ENCODE measurements at places on chromosomes 6 and 20.

DNA sequence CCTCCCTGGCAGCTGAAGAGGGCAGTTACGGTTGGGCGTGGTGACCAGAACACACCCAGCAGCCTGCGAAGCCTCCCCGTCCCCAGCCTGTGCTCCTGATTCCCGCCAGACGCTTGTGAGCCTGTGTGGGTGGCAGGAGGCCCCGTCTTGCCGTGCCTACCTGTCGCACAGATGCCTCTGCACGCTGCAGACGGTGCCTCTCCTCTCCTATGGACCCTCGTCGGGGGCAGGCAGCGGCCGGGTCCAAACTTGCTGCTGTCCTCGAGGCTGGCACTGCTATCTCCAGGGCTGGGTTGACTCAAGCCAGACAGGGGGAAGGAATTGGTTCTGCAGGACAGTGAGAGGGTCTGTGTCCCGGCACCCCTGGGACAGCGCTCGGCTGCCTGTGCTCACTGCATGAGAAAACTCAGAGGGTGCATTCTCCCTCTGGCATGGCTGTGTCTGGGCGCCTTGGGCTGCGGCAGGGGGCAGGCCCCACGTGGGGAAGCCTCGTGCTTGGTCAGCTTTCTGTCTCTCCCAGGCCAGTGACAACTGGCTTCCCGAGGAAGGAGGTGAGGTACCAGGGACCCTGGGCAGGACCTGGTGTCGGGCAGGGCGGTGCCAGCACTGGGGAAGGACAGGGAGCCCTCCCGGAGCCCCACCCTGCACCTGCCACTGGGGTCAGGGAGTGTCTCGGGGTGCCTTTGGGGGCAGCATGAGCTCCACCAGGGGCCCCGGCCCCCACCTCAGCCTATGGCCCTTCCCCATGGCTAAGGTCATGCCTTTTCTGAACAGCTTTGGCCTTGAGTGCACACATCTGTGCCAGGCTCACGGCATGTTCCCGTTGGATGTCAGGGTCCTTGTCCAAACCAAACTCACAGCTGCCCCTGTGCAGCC, 127.5 kb downstream of the TAF4 start:
- no peak overlapping the region for H3K4me3 ChIP-seq
- H3K27me3 ChIP-seq = no peaks in the 10 kb centered on the region
- no peaks in the 10 kb centered on the region for H3K36me3 ChIP-seq
- DNase-seq = no peak

DNA sequence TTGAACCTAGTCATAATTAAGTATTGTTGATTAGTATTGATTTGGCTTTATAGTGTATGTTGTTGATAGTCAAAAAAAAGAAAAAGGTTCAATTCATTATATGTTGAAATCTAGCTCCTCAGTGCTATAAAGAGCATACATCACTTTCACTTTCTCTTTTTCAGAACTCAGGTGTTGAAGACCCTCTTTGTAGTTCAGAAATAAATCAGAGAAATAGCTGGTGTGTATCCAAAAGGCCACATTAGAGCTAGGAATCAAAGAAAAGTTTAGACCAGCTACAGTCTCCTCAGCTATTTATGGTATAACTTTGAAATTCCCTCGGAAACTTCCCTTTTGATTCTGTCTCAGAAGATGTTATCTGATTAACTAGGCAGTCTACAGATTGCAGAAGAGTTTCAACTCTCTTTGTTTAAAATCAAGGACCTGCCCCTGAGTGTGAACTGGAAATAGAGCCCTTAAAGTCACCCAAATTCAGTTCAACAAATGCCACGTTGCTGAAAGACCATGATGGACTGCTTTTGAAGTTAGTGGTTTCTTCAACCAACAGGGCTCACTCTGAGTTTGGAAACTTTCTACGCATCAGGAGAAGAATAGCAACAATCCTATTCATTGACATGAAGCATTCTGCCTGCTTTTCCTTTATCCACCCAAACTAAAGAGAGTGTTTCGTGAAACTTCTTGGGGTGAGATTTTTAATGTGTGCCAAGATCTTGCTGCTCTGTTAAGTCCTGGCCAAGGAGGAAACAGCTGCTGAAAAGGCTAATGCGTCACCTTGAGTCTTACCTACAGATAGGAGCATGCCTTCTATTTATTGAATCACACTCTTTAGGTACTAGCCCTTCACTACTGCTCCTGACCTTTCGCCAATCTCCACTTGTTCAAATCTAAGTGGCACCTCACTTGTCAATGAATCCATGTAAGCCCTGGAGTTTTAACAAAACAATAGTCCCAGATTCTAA, 111.7 kb downstream of the TNFRSF21 start:
- H3K4me3 ChIP-seq = no peak overlapping the region
- H3K36me3 ChIP-seq = no peaks in the 10 kb centered on the region
- DNase-seq = peak; percentile 13
- H3K4me1 ChIP-seq = no peaks in the 10 kb centered on the region
- H3K27ac ChIP-seq = no peak overlapping the region
- no peaks in the 10 kb centered on the region for H3K27me3 ChIP-seq

- no peaks in the 10 kb centered on the region for H3K36me3 ChIP-seq
- no peaks in the 10 kb centered on the region for H3K27me3 ChIP-seq
- DNase-seq = no peak
- H3K4me3 ChIP-seq = no peak overlapping the region
- H3K27ac ChIP-seq = no peak overlapping the region
- no peaks in the 10 kb centered on the region for H3K4me1 ChIP-seq
Observed at GRCh38 chr20:40563296-40563950, 125.6 kb downstream of the MAFB start.

GRCh38 chr20:39800548-39800947, 838.4 kb downstream of the DHX35 start:
- no peak overlapping the region for H3K4me3 ChIP-seq
- no peak for DNase-seq
- H3K4me1 ChIP-seq = no peaks in the 10 kb centered on the region
- no peaks in the 10 kb centered on the region for H3K27me3 ChIP-seq

GRCh38 chr20:1632178-1632577, 12.4 kb upstream of the SIRPB1 start:
- no peaks in the 10 kb centered on the region for H3K4me1 ChIP-seq
- H3K4me3 ChIP-seq = no peak overlapping the region
- no peaks in the 10 kb centered on the region for H3K36me3 ChIP-seq
- no peak overlapping the region for H3K27ac ChIP-seq

- no peaks in the 10 kb centered on the region for H3K27me3 ChIP-seq
- no peaks in the 10 kb centered on the region for H3K4me1 ChIP-seq
- H3K36me3 ChIP-seq = no peaks in the 10 kb centered on the region
Observed at GRCh38 chr6:94289131-94289530, 869.8 kb upstream of the EPHA7 start.

GRCh38 chr6:75116946-75117345, 88.9 kb downstream of the COL12A1 start:
- no peak overlapping the region for H3K4me3 ChIP-seq
- H3K27ac ChIP-seq = no peak overlapping the region
- H3K36me3 ChIP-seq = no peaks in the 10 kb centered on the region
- no peaks in the 10 kb centered on the region for H3K27me3 ChIP-seq
- DNase-seq = no peak

GRCh38 chr20:56391596-56392131, 351 bp downstream of the AURKA start:
- DNase-seq = no peak
- H3K4me3 ChIP-seq = peak overlapping the region; percentile 56
- no peaks in the 10 kb centered on the region for H3K27me3 ChIP-seq
- no peak overlapping the region for H3K27ac ChIP-seq
- H3K4me1 ChIP-seq = peaks cover 1% of the 10 kb centered on the region
- peaks cover 15% of the 10 kb centered on the region for H3K36me3 ChIP-seq

- DNase-seq = peak; percentile 71
- no peaks in the 10 kb centered on the region for H3K36me3 ChIP-seq
- H3K4me3 ChIP-seq = no peak overlapping the region
Observed at GRCh38 chr6:166313255-166314070, 5.3 kb upstream of the PRR18 start.

DNA sequence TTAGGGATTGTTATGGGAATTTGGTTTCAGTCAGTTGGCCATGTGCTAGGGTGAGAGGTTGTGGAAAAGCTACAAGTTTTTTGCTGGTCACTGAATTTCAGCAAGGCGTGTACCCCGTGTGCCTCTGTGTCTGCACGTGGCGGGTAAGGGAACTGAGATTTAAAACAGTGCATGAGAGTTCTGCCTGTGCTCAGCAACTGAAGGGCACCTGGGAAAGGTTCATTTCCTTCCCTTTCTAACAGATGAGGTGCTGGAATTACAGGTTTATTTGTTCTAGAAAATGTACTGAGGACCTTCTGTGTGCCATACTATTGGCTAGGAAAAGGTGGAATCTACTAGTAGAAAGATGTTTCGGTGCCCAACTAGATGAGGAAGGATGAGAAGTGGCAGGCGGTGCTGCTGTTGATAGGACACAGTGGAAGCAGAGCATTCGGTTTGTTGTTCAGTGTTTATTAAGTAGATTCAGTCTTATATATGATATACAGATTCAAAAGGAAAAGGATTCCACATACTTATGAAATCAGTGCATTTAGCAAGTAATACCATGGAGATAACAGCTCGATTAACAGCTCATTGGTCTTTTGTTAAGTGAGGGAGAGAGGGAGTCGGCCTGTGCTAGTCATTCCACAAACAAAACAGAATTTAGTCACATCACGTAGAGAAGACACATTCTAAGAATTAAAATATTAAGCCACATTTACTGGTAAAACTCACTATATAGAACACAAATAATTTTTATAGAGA, 84.7 kb downstream of the ASXL1 start:
- no peak overlapping the region for H3K4me3 ChIP-seq
- H3K4me1 ChIP-seq = peaks cover 6% of the 10 kb centered on the region
- H3K27me3 ChIP-seq = no peaks in the 10 kb centered on the region
- H3K27ac ChIP-seq = no peak overlapping the region
- H3K36me3 ChIP-seq = peaks cover under 1% of the 10 kb centered on the region

DNA sequence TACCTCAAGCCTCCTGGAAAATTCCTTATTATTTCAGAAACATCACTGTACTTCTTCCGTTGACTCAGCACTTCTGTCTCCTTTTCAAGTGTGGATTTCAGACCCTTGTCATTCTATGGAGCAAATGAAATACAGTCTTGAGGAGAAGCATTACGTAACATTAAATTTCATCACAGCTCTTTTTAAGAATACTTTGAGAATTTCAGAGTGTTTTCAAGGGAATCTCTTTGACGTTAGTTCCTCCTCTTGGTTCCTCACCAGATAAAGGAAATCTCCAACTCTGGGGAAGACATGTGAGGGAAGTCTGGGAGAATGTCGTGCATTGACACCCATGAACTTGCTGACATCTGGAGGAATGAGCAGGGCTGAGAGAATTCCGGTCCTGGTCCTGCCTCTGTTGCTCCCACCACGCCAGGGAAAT, 32.3 kb downstream of the UST start:
- no peak for DNase-seq
- H3K27ac ChIP-seq = no peak overlapping the region
- no peaks in the 10 kb centered on the region for H3K4me1 ChIP-seq

DNA sequence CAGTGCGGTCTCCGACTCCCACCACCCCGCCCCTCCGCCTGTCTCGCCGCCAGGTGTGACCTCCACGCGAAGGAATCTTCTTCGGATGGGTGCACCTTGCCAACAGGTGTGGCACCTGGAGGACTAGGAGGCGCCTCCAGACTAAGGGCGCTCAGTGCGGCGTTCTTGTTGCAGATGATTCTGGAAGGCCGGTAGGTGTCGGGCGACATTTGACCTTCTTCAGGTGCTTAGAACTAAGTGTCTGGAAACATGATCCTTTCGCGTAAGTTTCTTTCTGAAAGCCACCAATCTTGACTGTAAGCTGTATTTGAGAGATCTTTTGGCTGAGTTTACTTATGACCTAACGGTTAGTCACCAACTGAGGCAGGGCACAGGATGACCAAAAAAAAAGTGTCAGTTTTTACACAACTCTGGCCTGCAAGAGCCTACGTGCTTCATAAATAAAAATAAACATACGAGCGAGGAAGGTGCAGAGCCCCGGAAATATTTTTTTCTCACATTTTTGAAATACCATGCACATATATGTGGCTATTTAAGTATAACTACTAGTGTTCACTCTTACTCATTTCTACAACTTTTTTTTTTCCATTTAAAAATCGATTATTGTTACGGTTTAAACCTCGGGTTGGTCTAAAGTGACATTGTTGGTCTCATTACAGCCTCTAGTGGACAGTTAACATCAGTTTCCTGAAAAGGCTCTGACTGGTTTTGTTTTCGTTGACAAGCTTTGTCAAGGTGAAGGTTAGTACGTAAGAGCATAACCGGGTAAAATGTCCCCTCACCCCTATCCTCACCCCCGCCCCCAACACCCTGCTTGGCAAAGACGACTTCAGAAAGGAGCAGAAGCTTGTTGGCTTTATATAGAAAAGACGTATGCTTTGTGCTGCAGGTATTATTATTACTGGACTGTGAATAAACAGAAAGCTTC, 1.6 kb upstream of the ATXN1 start:
- peak; percentile 80 for DNase-seq
- H3K4me1 ChIP-seq = peaks cover 3% of the 10 kb centered on the region

GRCh38 chr6:148593813-148594170, 153.0 kb upstream of the UST start:
- no peak overlapping the region for H3K27ac ChIP-seq
- no peak overlapping the region for H3K4me3 ChIP-seq
- no peak for DNase-seq
- no peaks in the 10 kb centered on the region for H3K36me3 ChIP-seq
- peaks cover 4% of the 10 kb centered on the region for H3K4me1 ChIP-seq
- H3K27me3 ChIP-seq = no peaks in the 10 kb centered on the region

- no peak overlapping the region for H3K27ac ChIP-seq
- no peaks in the 10 kb centered on the region for H3K36me3 ChIP-seq
- H3K4me1 ChIP-seq = no peaks in the 10 kb centered on the region
- H3K27me3 ChIP-seq = no peaks in the 10 kb centered on the region
Observed at GRCh38 chr20:42652266-42652665, 537.4 kb downstream of the PTPRT start.

DNA sequence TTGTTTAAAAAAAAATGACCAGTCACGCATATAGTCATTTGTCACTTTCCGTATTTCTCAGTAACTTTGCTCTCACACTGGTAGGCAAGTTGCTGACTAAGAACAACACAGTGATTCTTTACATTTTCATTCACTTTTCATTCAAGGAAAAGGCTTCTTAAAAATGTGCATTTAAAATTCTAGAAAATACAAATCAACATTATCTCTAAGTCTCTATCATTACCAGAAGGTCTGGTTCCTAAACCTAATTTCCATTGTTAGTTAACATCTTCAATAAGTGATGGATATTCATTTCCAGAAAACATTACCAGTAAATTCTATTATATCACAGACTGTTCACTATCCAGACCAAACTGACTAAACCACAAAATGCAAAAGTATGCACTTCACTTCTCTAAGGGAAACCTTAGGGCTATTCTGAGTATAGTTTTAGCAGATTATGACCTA, 115.3 kb downstream of the AHI1 start:
- no peaks in the 10 kb centered on the region for H3K36me3 ChIP-seq
- no peaks in the 10 kb centered on the region for H3K4me1 ChIP-seq
- no peak overlapping the region for H3K27ac ChIP-seq
- no peaks in the 10 kb centered on the region for H3K27me3 ChIP-seq

DNA sequence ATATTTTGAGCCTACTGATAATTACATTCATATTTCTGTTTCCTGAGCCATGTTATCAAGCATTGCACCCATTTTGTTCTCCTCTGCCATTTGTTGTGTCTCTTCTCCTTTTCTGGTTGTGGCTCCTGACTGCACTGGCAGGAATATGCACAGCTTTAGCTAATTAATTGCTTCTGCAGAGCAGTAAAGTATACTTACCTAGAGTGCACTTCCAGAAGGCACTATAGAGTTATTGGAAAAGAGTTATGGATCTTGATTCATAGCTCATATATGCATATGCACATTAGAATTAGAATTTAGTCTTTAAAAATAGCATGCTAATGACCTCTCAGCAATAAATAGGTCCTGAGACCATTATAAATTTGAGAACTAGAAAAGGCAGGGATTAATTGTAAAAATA, 262.6 kb downstream of the NKAIN2 start:
- no peak overlapping the region for H3K27ac ChIP-seq
- DNase-seq = no peak
- H3K36me3 ChIP-seq = no peaks in the 10 kb centered on the region
- no peak overlapping the region for H3K4me3 ChIP-seq
- no peaks in the 10 kb centered on the region for H3K27me3 ChIP-seq

Measured in mesendoderm (in vitro differentiated cells).